ENCODE measurements at places on chromosomes 7 and 10.
A peak's percentile ranks its signal among the peaks of the same experiment; 100 is the strongest.

GRCh38 chr7:57646219-57646900 is 196.4 kb downstream of the ZNF716 start:
- no peak for DNase-seq

- peak; percentile 85 for DNase-seq
Measured at GRCh38 chr7:74306730-74307469, 17.7 kb downstream of the CLIP2 start.

DNA sequence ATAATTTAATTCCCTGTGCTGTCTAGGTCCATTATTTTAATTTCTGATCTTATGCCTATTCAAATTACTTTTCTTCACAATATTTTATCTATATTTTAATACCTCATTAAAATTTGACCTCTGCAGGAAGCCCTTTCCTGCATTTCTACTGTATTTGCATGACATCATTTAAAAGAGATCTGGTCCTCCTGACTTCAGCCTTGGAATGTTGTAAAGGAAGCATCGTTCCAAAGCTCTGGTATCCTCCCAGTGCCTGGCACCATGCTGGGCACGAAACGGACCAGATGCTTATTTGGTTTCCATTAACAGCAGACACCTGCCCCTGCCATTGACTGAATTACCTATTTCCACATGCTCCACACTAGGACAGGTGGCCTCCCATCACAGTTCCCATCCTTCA is 247.5 kb downstream of the KLF6 start:
- DNase-seq, result no peak

DNA sequence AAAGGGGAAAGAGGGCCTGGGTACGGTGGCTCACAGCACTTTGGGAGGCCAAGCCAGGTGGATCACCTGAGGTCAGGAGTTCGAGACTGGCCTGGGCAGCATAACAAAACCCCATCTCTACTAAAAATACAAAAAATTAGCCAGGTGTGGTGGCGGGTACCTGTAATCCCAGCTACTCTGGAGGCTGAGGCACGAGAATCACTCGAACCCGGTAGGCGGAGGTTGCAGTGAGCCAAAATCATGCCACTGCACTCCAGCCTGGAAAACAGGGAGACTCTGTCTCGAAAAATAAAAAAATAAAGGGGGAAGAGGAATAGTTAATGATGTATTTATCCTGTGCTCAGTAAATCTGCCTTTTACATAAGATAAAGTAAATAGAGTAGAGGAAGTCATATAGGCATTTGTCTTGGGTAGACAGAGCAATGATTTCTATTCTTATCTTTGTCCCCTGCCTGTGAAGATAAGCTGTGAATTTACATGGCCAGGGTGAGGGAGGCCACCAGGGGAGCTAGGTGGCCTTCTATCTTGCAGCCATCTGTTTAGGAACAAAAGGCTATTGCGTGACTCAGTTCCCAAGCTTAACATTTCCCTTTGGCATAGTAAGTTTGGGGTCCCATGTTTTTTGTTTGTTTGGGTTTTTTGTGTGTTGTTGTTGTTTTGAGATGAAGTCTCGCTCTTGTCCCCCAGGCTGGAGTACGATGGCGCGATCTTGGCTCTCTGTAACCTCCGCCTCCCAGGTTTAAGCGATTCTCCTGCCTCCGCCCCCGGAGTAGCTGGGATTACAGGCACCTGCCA is 73.2 kb upstream of the GTF2I start:
- DNase-seq, result no peak

- no peak for DNase-seq
Measured at GRCh38 chr10:75736889-75737579, 305.6 kb downstream of the LRMDA start.

GRCh38 chr7:95220328-95220727 is 104.0 kb downstream of the PON1 start:
- DNase-seq, result no peak

- DNase-seq, result peak; percentile 37
Measured at GRCh38 chr10:78335691-78336401, 302.2 kb downstream of the RPS24 start.

- peak; percentile 79 for DNase-seq
Measured at GRCh38 chr7:45988405-45989057, 67.5 kb upstream of the IGFBP3 start.

DNA sequence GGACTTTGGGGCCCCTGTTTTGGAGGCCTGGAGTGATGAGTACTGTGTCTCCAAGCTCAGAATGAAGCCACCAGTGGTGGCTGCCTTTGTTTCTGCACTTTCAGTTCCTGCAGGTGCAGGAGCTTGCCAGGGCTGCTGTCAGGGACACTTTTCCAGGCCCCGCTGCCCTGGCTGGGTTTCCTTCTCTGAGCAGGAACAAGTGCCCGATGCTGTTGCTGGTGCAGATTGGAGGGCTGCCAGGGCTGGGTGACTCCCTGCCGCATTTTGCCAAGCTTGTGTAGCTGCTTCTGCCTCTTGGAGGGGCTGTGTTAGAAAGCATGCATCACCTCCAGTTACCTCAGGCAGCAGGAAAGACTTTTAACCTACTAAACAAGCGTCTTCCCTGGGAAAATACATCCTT is 211.1 kb downstream of the MGMT start:
- peak; percentile 15 for DNase-seq

- no peak for DNase-seq
Measured at GRCh38 chr7:55066524-55066923, 47.7 kb downstream of the EGFR start.

GRCh38 chr10:82880776-82881290 is 1005.8 kb downstream of the NRG3 start:
- DNase-seq, result no peak

GRCh38 chr7:17040716-17041115 is 158.9 kb upstream of the AGR3 start:
- no peak for DNase-seq

GRCh38 chr7:11607686-11608085 is 224.3 kb downstream of the THSD7A start:
- no peak for DNase-seq

GRCh38 chr10:104966563-104967297 is 325.6 kb downstream of the SORCS3 start:
- no peak for DNase-seq

- DNase-seq, result no peak
Measured at GRCh38 chr7:64946772-64947171, 43.7 kb downstream of the ZNF273 start.

GRCh38 chr7:149422914-149423301 is 38.0 kb downstream of the ZNF777 start:
- DNase-seq, result no peak

GRCh38 chr7:124754576-124755268 is 10.9 kb downstream of the GPR37 start:
- no peak for DNase-seq

DNA sequence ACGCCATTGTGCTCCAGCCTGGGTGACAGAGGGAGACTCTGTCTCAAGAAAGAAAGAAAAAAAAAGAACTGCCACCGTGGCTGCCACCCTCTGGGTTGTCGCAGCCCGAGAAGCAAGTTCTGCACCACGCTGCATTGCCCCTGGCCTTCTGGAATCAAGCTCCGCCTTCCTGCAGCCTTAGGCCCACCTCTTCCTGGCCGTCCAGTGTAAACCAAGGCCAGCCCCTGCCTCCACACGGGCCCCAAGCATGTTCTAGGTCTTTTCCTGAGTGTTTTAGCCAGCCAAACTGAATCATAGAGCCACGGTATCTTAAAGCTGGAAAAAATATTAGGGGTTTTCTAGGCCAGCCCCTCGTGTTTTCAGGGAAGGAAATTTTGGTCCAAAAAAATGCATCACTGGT is 188.9 kb downstream of the CCDC3 start:
- DNase-seq, result no peak

DNA sequence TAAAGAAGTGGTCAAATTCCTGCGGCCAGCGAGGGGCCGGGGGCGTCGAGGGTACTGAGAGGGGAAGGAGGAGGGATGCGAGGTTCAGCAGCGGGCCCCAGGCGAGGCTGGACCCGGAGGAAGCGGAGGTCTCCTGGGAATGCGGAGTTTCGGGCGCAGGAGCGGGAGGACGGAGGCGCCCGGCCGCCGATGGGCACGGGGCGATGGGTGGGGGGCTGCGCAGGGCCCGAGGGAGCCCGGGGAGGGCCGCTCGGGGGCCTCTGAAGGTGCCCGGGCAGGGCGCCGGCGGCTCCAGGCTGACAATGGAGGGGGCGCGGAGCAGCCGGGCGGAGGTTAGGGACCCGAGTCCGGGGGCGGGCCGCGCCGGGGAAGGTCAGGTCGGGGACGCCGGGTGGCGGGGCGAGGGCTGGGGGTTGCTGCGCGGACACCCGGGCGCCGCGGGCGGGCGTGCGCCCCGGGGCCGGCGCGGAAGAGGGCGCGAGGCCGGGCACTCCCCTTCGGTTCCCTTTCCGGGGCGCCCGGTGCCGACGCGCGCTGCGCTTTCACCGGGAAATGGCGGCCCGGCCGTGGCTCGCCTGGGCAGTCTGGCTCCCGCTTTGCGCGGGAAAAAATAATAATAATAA is 683 bp downstream of the MACROH2A2 start:
- peak; percentile 45 for DNase-seq

DNA sequence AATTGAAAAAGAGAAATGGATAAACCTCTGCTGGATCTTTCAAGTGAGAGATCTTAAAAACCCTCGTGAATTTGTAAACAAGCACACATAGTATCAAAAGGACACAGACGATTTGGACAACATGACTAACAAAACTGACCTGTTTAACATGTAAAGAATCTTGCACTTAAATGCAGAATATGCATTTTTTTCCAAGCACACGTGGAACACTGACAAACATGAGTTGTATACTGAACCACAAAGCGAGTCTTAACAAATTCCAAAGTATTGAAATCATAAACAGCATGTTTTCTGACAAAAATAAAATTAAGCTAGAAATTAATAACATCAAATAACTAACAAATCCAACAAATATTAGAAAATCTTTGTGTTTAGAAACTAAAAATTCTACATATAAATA is 65.0 kb upstream of the ZNF746 start:
- no peak for DNase-seq

GRCh38 chr7:2632733-2633537 is 1.1 kb downstream of the TTYH3 start:
- peak; percentile 81 for DNase-seq

GRCh38 chr10:42801135-42801534 is 18.5 kb downstream of the BMS1 start:
- no peak for DNase-seq

DNA sequence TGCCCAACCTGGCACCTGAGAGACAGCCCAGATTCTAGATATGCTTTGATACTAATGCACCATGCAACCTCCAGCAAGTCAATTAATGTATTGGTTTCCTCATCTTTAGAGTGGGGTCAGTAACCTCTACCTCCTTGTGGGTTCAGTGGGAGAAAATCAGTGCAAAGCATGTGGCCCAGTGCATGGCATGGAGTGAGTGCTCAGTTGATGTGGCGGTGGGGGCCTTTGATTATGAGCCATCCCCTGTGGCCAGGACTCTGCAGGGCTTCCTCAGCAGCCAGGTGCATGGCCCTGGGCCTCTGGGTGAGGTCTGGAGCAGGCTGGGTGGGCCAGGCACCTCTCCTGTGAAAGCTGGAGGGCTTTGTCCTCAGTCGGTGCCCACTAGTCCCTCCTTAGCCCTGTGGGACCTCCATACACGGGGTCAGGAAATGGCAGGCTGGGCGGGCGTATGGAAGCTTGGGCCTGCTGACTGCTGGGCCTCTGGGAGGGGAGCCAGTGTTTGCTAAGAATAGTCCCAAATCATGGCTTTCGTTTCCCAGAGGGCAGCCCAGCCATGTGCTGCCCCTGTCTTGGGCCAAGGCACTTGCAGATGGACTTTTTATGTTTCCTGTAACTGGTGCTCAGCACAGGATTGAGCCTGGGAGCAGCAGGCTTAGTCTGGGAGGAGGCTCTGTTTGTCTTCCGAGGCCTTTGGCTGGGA is 3.4 kb downstream of the PALD1 start:
- DNase-seq, result no peak

- peak; percentile 96 for DNase-seq
Measured at GRCh38 chr10:120415709-120416330, 41.2 kb upstream of the PLPP4 start.

DNA sequence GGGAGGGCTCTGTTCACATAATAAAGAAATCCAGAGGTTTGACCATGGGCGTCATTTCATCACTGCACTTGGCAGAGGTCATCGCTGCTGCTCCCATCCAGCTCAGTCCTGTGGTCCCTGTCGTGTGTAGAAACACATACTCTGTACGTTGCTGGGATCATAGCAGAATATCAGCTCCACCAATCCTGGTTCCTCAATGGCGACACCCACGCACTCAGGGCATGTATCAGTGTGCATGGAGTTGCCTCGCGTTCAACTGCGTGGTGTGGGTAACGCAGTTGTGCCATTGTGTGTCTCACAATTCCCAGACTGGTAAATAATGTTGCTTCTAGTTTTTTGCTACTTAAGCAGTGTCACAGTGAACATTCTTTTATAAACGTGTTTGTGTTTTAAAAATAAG is 111.1 kb downstream of the LHPP start:
- DNase-seq, result no peak

DNA sequence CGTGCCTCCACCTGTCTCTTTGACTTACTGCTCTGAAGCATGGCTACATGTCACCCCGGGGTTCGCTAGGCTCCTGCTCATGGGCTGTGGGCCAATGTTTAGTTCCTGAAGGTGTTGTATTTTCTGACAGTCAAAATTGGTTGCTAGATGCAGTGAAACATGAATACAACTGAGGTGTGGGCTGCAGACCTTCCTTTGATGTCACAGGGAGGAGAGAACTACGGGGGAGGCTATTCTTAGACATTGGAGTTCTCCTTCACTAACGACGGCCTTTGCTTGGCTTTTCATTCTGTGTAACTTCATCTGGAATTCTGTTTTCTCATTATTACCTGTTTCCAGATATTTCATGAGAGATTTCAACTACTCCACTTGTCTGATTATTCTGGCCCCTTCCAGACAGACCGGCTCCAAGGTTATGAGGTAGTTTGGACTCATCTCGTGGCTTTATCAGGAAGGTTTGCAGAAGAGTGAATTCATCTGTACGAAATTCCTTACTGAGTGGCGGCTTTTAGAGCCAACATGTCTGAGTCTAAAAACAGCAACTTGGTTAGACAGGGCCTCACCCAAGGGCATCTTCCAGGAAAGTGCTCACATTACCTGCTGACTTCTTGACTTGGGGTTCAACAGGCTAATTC is 774.7 kb downstream of the SUGCT start:
- no peak for DNase-seq

DNA sequence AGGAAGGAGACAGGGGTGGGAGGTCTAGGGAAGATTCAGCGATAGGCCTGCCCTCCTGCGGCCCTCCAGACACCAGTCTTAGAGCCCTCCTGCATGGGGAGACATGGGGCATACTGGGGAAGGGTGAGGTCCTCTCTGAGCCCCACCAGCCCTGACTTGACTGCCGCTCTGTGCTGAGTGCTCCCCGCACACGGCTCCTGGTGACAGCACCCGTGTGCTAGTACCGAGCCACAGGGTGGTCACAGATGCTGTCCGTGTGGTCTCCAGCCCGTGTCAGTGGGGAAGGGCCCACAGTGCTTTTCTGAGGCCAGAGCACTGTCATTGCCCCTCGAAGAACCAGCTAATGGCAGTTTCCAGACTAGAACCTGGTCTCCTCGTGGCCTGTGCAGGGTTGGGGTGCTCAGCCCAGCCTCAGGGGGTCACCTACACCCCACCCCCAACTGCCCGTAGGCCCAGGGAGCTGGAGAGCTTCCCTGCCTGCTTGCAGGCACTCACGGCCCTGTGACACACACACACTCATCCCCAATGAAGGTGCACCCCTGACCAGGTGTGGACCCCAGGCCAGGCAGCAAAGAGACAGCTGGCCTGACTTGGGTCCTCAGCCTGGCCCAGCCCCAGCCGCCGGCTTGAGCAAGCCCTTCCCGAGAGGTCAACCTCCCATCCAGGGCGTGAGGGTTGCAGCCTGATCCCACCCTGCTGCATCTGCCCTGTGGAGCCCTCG is 86.0 kb upstream of the RET start:
- DNase-seq, result no peak

GRCh38 chr10:86665868-86666267 is 2.4 kb upstream of the LDB3 start:
- no peak for DNase-seq

GRCh38 chr10:63008491-63008890 is 124.6 kb upstream of the NRBF2 start:
- DNase-seq, result no peak

All from kidney tubule cell (primary cell).